ENCODE measurements at places on chromosomes 1 and 21.

DNA sequence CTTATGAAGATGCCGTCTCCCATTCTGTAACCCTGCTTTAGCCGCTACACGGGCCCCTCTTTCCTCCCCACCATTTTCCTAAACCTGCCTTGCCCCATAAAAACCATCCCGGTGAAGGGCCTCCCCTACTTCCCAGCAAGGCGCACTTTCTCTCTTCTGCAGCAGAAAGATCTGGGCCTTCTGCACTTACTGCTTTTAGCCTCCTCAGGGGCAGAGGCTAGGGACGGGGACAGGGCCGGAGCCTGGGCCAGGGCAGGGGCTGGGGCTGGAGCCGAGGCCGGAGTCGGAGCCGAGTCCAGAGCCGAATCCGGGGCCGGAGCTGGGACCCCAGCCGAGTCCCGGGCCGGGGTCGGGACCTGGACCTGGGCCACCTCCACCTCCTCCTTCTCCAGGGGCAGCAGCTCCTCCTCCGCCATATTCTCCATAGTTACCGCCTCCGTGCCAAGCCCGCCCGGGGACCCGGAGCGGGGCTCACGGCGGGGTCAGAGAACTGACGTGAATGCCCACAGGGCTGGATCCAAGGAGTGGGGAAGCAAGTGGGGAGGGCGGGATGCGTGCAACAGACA is 382 bp downstream of the TRMT1L start:
- DNase-seq, result no peak

DNA sequence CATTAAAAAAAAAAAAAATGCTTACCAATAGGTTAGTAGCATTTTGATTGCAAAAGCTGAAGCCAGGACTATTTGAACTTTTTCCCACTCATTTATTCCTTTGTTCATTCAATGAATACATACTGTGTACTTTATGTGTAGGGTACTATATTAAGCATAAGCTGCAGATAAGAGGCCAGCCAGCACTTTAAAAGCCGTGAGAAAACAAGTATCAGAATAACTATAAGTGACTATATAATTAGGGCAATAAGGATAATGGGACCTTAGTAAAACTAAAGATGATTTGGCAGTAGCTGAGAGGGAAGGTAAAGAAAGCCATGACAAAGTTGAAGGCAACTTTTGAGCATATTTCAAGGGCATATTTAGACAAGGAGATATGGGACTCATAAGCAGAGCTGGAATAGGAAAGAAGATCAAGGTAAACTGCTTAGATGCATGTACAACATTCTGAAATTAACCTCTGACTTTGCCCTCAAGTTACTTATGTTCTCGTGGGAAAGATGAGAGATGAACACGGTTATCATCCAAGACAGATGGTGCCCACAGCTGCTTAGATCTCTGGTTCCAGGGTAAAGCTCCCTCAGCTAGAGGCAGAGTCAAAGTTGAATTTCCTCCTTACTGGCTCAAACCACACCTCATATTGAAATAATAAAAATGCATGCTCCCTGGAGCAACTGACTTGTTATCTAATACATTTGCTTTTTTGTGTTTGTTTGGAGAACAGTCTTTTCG is 44.0 kb upstream of the FMO2 start:
- DNase-seq, result no peak

DNA sequence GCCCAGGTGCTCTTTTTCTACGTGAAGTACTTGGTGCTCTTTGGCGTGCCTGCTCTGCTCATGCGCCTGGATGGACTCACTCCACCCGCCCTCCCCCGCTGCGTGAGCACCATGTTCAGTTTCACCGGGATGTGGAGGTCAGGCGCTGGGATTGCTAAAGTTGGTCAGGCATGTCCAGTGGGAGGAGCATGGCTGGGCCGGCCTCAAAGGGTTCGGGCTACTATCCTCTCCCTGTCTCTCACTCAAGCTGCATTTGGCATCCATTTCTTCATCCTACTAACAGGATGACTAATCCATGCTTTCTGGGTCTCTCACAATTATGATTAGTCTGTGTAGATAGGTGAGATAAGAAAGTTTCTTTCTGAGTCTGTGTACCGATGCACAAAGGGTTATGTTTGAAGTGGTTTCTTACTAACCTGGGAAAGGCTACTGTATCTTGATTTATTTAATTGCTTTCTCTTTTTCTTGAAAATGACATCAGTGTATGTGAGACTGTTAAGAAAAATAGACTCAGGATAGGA is 135.9 kb downstream of the HHAT start:
- DNase-seq, result no peak

- DNase-seq, result no peak
These were observed 44.0 kb downstream of the HTR6 start for GRCh38 chr1:19708567-19709110.

DNA sequence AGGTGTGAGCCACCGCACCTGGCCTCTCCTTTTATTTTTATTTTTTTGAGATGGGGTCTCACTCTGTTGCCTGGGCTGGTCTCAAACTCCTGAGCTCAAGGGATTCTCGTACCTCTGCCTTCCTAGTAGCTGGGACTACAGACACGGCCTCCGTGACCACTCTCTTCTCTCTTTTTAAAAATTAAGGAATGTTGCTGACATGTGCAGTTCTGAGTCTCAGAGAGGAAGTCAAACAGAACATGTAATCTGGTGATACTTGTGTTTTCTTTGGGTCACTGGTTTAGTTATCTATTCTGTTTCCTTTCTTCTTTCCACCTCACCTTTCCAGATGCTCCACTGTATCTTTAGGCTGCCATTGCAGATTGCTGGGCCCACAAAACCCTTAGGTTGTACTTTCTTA is 2.7 kb downstream of the WDTC1 start:
- DNase-seq, result no peak

All from stimulated activated CD4-positive, alpha-beta T cell treated with anti-CD3 and anti-CD28 coated beads, Interleukin-15, amount 100 ng/mL, for 1 hour (primary cell).